Activated T-cell treated with anti-CD3 and anti-CD28 coated beads for 24 hours (primary cell): ENCODE measurements at places on chromosomes 7 and 10.

DNA sequence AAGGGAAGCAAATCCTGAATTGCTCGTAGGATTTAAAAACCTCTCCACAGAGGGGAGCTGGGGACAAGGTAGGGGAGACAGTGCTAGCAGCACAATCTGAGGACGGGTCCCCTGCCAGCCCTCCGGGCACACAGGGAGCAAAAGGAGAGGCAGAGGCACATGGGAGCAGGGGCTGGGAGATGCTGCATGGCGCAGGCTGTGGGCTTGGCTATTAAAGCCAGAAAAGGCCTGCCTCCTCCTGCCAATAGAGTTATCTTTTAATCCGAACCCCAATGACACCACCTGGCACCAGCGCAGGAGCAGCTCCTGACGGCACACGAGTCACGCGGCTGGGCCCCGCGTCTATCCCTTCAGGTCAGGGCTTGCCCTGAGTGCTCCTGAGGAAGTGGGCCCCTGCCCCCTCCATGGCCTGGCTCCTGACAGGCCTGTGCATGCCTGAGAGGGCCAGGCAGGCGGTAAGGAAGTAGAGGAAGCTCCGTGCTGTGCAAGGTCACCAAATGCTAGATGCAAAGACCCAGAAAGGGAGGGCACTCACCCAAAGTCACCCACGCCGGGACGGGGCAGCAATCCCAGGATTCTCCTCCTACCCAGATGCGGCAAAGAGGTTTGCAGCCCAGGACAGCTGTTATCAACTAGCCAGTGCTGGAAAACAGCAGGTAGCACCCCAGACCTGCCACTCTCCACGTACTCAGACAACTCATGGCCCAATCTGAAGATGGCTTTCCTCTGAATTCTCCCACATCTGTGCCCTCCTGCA is 28.1 kb downstream of the DLG5 start:
- DNase-seq = no peak

GRCh38 chr7:150923802-150924201 is 54.3 kb downstream of the KCNH2 start:
- no peak for DNase-seq

DNA sequence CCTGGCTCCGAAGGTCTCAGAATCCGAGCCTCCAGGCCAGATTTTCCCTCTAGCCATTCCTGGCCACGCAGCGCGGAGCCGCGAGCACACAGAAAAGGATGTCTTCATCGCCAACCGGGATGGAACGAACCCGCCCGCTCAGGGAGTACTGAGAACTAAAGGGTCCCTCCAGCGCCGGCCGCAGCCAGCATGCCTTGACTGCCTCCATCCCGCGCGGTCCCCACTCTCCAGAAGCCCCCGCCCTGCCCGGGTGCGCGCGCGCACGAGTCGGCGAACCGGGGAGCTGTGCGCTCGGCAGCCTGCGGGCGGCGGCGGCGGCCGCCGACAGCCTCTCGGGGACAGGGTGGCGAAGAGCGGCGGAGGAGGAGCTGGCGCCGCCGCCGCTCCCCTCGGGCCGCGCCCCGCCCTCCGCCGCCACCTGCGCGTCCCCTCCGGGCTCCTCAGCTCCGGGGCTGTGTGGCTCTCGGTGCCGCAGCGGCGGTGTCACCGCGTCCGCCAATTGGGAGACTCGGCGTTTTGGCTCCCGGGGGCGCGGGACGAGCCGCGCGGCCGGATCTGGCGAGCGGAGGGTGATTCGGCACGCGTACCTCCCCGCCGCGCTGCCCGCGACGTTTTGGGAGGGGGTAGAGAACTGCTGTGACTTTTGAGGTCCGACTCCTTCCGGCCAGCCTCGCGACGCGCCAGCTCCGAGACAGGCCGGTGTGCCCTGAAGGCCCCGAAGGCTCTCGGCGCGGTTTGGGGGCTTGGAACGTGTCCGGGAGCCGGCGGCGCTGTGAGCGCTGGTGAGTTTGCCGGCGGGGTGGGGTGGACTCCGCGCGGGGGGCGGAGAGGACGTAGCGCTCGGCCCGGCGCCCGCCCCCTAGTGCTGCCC is 453 bp upstream of the GALNT17 start:
- no peak for DNase-seq

DNA sequence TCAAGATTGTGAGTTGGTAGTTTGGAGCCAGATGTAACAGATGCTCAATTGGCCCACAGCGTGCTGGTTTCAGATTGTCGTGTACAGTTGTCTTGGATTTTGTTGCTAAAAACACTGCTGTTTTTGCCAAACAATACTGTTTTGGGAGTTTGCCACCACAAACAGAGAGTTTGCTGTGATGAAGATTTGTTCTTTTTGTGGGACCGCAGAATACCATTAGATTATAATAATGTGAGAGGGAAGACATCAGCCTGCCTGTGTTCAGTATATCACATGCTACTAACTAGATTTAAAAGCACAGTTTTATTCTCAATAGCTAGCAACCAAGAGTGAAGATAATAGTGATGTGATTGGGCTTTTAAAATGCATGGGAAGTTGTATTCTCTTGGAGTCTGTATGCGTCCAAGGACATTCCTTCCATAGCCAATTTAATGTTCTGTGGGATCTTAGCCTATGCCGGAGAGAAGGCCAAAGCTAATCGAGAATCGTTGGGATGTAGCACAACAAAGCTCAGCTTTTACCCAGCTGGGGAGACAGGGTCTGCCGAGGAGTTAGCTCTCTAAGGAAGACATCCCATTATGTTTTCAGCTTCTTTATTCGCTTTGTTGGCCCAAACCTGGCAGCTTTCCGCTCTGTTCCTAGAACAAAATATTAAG is 18.7 kb upstream of the ITGA8 start:
- DNase-seq = no peak
